ENCODE measurements at places on chromosomes 1 and 21.

- DNase-seq: no peak
Observed at GRCh38 chr1:78275456-78275855, 215.3 kb upstream of the PTGFR start.

- no peak for DNase-seq
Observed at GRCh38 chr21:31991356-31992331, 118.8 kb downstream of the HUNK start.

GRCh38 chr1:165763442-165763841 is 5.2 kb downstream of the TMCO1 start:
- DNase-seq: no peak

GRCh38 chr1:9628541-9629444 is 22.7 kb upstream of the PIK3CD start:
- peak; percentile 45 for DNase-seq

GRCh38 chr21:31665397-31665796 is 5.9 kb downstream of the SOD1 start:
- no peak for DNase-seq

- DNase-seq: no peak
Observed at GRCh38 chr1:95226781-95227660, 7.0 kb upstream of the RWDD3 start.

DNA sequence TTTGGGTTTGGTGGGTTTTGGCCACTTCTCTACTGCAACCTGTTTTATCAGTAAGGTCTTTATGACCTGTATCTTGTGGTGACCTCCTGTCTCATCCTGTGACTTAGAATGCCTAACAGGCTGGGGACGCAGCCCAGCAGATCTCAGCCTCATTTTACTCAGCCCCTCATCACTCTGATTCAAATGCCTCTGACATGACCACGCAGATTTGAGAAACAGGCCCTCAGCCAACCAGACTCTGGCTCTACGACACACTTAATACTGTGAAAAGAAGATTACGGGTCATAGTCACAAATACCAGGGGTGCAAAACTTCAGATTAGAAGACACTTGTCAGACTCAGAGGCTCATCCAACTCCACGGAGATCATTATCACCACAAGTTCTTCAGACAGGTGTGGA is 28.3 kb upstream of the KIF26B start:
- DNase-seq: no peak

GRCh38 chr1:193590102-193590501 is 403.7 kb upstream of the B3GALT2 start:
- no peak for DNase-seq

Measured in effector memory CD4-positive, alpha-beta T cell (primary cell).